Brain microvascular endothelial cell (primary cell): ENCODE measurements at places on chromosomes 2 and 18.

DNA sequence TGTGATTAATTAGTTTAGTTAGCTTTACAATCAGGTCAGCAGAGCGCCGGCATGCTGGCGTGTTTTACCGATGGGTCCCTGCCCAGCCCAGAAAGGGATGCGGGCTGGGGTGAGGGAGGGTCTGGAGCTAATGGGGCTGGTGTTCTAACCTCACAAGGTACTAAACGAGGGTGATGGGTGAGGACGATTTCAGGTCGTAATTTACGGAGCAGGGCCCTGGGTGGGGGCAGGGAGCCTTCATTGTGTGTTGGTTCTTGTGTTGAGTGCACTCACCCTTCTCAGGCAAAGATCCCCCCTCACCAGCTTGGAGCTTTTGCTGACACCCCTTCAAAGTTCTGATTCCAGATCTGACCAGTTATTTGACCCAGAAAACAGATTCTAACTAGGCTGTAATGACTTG is 39.5 kb downstream of the PTGR3 start:
- no peak for DNase-seq

DNA sequence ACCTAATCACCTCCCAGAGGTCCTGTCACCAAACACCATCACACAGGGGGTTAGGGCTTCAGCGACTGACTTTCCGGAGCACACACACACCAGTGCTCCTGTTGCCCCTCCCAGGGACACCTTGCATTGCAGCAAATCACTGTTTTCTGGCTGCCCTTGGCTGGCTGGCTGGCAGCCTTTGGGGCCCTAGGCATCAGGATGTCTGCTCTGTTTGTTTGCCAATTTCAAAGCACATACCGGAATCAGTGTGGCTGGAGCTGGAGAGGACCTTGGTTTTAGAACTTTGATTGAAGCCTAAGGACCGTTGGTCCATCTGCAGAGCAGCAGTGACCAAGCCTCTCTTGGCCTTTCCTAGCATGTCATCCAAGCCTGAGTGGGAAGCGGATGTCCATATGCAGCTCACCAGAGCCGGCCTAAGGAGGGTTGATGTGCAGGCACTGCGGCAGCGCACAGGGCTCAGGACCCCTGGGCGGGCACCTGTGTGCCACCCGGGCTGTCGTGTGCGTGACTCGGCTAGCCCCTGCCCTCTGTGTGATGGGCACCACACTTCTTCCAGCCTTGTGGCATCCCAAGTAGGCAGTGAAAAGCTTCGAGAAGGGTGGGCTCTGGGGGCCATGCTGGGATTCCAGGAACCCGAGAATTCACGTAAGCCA is 62.1 kb downstream of the GBX2 start:
- no peak for DNase-seq

DNA sequence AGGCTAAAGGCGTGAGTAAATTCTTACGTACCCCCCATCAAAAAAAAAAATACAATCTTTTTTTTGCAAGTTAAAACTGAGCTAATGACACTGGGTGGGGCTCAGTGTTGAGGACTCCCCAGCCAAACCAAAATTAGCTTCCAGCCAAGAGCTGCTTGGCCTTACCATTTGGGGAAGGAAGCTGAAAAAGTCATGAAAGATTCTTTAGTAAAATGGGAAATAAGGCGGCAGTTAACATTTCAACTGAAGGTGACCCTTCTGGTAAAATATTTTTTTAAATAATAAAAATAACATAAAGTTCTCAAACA is 16.4 kb downstream of the SMAD7 start:
- no peak for DNase-seq

DNA sequence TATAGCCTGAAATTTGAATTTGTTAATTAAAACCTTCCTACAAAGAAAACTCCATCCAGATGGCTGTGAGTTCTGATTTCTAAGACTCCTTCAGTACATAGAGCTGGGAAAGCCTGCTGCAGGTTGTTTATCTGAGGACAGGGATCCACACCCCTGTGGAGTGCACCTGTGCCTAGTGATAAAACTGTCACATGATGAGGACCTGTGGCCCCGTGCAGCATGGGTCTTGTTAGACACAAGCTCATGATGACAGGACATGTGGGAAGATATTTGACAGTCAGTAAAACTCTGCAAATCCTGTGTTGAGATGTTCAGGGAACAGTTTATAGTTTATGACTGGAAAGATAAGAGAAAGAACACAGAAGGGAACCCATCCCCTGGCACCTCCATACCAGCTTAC is 133.2 kb upstream of the TMEM18 start:
- no peak for DNase-seq

GRCh38 chr2:235806986-235807750 is 313.3 kb downstream of the AGAP1 start:
- no peak for DNase-seq

DNA sequence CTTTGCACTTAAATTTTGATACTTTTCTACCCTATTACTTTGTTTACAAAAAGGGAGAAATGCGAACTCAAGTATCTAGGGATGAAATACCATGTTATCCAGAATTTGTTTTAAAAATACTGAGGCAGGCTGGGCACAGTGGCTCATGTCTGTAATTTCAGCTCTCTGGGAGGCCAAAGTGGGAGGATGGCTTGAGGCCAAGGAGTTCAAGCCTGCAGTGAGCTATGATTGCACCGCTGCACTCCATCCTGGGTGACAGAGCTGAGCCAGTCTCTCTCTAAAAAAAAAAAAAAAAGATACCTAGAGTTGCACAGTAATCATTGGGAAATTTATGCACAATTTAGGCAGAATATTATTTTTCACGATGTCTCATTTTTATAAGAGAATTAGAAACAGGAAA is 12.4 kb upstream of the VAPA start:
- DNase-seq, result no peak

DNA sequence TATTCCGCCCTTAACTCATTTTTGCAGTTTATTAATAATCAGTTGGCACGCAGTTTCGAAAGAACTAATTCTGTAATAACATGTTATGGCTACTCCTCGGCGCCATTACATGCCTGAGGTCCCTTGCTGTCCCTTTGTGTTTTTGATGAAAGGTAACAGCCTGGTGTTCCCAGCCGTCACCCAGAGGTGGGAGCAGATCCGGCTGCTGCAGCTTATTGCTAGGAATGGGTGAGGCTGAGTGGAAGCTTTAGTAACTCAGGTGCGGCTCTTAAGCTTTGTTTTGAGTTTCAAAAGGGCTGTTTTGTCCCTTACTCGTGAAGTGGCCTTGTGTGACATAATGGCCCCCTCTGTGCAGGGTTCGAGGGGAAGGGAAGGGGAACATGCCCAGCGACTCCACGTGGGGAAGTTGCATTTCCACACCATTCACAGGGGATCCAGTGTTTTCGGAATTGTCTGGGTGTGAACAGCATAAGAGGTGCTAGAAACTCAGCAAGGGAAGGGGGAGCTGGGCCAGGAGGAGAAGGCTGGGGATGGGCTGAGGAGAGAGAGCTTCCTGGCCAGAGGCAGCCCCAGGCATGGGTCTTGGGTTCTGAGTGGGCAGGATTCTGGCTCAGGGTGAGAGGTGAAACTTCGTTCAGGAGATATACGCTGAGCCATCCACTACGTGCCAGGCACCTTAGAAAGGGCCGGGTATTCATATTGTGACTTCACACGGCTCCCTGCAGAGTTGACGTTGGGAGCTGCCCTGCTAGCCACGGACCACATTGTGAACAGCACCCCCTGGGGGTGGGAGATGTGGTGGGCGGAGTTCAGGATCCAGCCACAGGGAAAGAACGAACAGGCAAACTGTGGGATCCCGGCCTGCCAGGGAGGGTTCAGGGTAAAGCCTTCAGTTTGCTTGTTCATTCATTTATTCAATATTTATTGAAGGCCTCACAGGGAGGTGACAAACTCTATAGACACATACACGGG is 84.4 kb downstream of the TGOLN2 start:
- peak; percentile 18 for DNase-seq

GRCh38 chr2:147006736-147007141 is 838.1 kb upstream of the ACVR2A start:
- DNase-seq, result no peak

GRCh38 chr2:20524412-20525040 is 77.7 kb downstream of the RHOB start:
- DNase-seq, result no peak
